Adipocyte (in vitro differentiated cells): ENCODE measurements at places on chromosomes 4 and X.
A peak's percentile ranks its signal among the peaks of the same experiment; 100 is the strongest.

DNA sequence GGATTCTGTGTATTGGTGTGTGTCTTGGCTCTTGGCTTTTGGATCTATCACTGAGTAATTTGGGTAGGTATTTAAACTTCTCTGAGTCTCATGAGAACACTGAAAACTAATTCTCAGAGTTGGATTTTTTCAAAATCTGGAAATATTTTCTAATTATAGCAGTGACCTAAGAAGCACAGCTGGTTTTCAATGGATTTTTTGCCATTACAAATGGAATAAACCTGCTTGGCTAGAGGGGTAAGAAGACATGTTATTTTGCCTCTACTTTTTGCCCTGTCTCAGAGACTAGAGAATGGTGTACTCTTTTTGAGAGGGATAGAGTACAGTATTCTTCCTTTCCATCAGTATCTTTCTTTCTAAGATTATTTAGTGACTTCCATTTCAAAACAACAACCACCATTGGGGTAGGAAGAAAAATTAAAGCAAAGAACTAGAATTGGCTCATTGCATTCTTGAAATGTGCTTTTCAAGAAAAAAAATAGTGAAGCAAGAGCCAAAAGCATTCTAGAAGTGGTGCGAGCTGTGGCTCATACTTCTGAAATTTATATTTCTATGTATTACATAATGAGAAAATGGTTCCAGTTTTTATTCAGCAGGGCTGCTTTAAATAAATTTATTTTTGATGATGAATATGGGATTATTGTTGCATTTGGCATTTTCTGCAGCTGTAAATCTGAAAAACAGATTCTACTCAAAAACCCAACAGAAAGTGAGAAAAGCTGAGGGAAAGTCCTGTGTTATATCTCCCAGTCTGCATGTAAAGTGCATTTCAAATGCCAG lies 850.2 kb upstream of the SLIT2 start:
- no peak for DNase-seq

GRCh38 chr4:114941503-114941902 lies 171.9 kb downstream of the NDST4 start:
- no peak for DNase-seq

DNA sequence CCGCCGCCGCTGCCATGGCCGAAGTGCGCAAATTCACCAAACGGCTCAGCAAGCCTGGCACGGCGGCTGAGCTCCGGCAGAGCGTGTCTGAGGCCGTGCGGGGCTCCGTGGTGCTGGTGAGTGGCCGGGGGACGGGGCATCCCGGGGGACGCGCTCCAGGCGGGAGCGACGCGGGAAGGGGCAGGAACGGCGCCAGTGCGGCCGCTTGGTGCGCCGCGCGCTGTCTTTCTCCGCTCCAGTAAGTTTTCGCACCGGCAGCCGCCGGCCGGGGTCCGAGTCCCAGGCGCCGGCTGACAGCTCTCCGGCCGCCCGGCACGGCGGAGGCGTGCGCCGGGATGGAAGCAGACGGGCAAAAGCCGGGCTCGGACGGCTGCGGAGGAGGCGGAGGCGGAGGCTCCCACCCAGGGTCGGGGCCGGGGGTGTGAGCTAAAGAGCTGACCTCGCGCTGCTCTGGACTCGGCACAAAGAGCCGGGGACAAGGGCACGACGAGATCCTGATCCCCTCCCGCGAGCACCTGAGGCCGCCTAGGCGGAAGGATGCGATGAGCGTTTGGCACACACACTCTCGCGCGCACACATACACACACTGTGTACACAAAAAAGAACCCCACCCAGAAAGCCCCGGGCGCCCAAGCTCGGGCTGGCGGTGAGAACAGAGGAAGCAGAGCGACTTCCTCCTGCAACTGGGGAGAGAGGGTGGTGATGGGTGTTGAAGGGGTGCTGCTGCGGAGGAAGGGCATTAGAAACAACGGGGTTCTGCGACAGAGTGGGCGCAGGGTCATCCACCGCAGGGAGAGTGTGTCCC lies 545 bp downstream of the DOCK11 start:
- DNase-seq = peak; percentile 50

DNA sequence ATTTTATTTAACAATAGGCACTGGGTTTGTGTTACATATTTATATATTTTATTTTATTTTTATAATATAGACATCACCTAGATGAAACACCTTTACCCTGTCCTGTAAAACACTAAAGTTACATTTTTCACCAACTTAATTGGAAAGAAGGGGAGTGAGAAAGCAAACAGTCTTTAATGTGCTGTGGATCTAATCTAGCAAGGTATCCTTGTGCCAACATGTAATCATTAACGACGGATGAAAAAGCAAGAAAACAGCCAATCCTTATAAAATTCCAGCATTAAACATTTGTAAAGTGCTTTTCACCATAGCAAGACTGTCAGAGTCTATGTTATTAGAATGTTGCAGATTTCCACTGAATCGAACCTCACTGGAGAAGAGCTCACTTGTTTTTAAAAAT lies 92.7 kb downstream of the HHIP start:
- no peak for DNase-seq

GRCh38 chr4:61549336-61549735 lies 349.2 kb downstream of the ADGRL3 start:
- peak; percentile 16 for DNase-seq

- peak; percentile 76 for DNase-seq
Measured at GRCh38 chr4:169619518-169619957, 840 bp upstream of the CLCN3 start.

- DNase-seq = no peak
Measured at GRCh38 chr4:88275516-88275915, 8.8 kb downstream of the PPM1K start.

GRCh38 chr4:53431052-53431451 lies 53.6 kb downstream of the FIP1L1 start:
- DNase-seq = no peak

DNA sequence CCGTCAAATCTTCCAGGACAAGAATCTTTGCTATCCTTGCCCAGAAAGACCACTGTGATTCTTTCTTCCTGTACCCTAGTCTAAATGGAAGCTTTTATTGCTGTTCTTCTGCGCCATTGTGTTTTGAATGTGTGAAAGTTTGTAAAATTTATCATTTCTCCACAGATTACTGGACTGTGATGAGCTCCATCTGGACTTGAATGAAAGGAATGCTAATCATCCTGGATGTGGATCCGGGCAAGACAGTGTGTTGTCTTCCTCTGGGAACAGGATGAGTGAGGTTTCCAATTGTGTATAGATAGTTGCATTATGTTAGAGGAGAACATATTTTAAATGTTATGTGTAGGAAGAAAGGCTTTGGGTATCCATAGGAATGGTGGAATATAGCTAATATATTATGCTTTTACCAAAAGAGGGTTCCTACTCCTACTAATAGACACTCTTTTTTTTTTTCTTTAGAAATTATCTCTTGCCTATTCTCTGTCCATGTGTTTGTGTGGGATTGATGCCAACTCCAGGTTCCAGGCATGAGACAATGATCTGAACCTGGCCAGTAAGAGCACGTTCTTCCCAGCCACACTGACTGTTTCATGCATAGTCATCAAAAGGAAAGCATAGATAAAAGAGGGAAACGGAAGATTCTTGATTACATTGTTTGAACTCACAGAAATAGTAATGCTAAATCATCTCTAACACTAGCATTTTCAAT lies 803.6 kb upstream of the ADGRL3 start:
- DNase-seq = no peak

- peak; percentile 14 for DNase-seq
Measured at GRCh38 chrX:38717871-38718270, 83.4 kb upstream of the MID1IP1 start.

GRCh38 chrX:4550018-4550417 lies 836.6 kb upstream of the PRKX start:
- DNase-seq = no peak

- DNase-seq = peak; percentile 69
Measured at GRCh38 chrX:123217077-123217476, 33.0 kb downstream of the GRIA3 start.

DNA sequence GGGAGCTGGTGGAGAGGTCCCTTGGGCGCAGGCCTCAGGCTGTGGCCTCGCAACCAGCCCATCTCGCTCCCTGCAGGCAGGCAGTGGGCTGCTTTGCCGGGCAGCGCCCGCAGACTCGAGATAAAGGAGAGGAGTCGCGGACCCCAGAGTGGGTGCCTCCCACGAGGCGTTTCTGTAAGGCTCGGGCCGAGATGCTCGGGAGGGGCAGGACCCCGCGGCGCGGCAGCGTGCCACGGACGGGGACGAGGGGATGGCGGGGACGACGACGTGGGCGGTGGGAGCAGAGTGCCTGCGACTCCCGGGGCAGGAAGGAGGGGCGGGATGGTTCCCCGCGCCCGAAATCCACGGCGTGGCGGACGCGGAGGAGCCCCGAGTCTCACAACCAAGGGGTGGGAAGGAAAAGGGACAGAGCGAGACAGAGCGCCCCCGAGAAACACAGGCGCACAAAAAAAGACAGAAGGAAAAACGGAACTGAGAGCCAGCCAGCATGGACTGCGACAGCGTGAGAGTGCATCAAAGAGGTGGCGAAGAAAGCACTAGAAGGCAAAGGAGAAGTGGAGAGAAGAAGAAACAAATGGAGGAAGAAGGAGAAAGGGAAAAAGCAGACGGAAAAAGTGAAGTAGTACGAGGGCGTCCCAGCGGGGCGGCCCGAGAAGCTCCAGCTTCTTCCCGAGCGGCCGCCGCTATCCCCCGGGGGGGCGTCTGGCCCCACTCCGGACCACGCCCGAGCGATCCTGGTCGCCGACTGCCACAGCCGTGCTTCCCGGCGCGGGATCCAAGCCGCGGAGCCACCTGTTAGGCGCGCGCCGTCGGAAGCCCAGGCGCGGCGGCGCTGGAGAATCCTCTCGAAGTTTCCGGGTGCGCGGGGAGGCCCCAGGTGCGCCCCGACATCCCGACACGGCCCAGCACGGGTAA lies 1.5 kb downstream of the BEND4 start:
- DNase-seq = peak; percentile 7

DNA sequence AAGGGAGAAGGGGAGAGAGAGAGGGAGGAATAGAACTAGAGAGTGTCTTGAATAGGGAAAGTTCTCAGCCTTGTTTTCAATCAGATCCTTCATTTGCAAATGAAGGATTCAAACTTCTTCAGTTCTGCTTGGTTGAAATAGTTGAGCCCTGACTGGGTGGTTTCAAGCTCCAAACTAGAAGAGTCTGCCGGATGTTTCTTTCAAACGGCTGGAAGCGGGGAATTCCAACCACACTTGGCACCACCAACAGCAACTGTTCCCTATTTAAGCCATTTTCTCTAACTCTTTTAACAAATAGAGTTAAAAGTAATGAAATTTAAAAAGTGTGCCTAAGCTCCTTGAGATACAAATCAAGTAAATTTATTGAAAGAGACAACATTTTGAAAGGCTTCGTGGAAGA lies 67.5 kb upstream of the DDX60 start:
- DNase-seq = no peak

DNA sequence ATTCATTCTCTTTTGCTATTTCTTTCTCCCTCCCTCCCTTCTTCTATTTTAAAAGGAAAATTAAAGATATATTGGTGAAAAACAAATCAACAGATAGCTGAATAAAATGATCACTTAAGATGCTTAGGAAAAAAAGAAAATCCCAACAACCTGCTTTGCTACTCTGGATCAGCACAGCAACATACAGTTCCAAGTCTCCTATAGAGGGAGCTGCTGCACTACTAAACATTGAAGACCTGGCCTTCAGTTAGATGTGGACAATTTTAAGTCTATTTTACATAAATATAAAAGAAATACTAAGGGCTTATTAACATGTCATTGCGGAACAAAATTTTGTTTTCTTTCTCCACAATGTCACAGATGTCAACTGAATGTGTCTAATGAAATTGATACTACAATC lies 226.4 kb downstream of the MAGEB5 start:
- DNase-seq = no peak

GRCh38 chr4:78423790-78424189 lies 127.8 kb upstream of the ANXA3 start:
- no peak for DNase-seq

DNA sequence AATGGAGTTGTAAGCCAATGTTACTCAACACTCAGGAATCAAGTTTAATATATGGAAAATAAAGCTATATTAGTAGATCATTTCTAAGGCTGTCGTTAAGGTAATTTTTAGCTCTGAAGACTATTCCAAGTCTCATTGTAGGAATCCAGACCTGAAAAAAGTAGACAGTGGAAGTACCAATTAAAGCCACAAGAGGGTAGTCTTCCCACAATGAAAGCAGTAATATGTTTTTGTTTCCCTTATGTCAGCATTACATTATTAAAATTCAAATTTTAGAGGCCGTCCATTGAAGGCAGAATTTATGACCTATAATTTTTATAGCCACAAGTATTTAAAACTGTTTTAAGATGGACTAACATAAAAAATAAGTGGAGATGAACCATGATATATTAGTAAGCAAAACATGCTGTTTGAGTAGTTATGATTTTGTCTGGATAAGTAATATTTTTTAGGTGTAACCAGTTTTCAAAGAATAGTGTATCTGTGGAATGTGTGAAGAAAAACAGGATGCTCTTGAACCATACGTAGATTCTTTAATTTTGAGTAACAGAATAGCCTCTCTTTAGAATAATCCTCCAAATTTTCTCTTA lies 372.6 kb upstream of the TECRL start:
- DNase-seq = peak; percentile 72

DNA sequence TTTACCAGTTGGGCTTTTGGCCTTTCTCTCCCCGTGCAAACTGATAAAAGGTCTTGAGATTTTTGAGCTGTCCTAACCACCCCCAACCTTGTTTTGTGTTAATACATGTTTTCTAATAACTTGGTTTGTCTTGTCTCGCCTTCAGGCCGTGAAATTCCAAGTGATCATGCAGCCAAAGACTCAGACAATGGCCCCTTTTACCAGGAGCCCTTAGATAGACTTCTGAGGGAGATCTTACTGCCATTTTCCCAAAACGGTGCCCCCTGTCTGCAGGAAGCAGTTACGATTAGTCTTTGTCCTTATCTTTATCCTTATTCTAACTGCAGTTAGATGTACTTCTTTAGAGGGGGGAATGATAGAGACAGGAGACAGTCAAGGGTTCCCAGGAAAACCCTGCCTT lies 245.3 kb upstream of the HDX start:
- DNase-seq = no peak

- DNase-seq = no peak
Measured at GRCh38 chr4:27414887-27415731, 554.5 kb downstream of the STIM2 start.

- no peak for DNase-seq
Measured at GRCh38 chrX:123331349-123331748, 147.3 kb downstream of the GRIA3 start.

GRCh38 chr4:85127653-85128052 lies 161.2 kb upstream of the WDFY3 start:
- peak; percentile 22 for DNase-seq

GRCh38 chrX:15469613-15470012 lies 23.5 kb downstream of the PIR start:
- no peak for DNase-seq

- DNase-seq = no peak
Measured at GRCh38 chrX:105870445-105870844, 48.1 kb downstream of the NRK start.
